ELR (cell line): ENCODE measurements at places on chromosomes 4 and X.

- no peak for DNase-seq
Measured at GRCh38 chrX:4181782-4182407, 468.4 kb upstream of the PRKX start.

- DNase-seq: no peak
Measured at GRCh38 chr4:54779036-54779435, 121.3 kb downstream of the KIT start.

DNA sequence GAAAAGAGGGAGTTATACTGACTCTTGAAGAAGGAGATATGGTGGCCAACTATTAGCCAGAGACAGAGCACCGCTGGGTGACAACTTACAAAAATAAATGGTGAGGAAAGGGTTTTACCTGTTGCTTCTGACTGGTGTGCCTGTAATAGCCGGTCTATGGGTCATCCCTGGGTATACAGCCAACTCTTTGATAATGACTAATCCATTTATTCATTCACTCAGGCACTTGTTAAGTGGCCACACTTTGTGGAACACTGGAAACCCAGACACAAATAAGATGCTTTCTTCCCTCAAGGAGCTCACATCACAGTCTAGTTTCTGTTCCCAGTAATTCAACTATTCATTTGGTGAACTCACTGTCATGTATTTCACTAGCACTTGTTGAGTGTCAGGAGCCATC is 13.2 kb upstream of the CAPN6 start:
- DNase-seq: no peak

DNA sequence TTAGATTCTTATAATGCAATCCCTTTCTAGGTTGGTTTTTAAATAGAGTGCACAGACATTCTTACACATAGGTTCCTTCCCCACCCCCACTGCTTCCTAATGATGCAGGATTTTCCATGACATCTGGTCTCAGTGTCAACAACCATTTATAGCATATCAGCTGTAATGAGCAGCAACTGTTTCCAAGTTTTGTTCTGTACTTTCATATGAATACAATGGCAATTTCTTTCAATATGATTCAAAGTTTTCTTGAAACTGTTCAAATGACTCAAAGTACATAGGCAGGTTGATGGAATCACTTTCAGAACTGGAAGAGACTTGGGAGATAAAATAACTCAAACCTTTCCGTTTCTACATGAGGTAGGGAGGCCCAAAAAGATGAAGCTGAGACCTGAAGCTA is 220.7 kb downstream of the CAMK2D start:
- no peak for DNase-seq

GRCh38 chr4:110049951-110050925 is 137.6 kb downstream of the EGF start:
- DNase-seq: peak; percentile 54

- DNase-seq: peak; percentile 86
Measured at GRCh38 chr4:55173580-55173979, 48.2 kb upstream of the KDR start.

GRCh38 chr4:185036842-185037241 is 18.6 kb downstream of the HELT start:
- DNase-seq: no peak

GRCh38 chr4:139782926-139783522 is 117.4 kb downstream of the MGST2 start:
- DNase-seq: no peak

DNA sequence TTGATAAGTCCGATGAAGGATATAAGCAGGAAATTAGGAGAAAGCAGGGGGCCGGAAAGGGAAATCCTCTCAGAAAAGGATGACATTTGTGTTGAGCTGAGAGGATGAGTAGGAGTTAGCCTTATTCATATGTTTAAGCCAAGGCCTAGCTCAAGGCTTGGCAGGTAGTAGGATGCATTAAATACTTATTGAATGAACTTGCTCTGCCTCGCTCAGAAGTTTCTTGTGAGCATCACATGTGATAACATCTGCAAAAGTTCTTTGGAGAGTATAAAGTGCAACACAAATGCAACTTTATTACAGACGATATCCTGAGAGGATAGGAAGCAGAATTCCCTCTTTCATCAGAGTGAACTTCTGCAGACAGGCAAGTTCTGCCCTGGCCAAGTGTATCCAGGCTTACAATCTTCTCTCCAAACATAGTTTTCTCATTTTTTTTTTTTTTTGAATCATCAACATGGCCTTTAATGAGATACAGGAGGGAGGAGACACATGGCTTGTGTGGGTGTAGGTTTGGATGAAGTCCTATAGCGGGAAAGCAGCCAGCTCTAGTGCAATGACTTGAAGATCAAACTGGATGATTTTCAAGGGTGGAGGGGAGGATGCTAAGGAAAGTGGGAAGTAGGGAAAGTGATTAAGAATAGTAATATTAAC is 48.1 kb downstream of the LUZP4 start:
- no peak for DNase-seq

DNA sequence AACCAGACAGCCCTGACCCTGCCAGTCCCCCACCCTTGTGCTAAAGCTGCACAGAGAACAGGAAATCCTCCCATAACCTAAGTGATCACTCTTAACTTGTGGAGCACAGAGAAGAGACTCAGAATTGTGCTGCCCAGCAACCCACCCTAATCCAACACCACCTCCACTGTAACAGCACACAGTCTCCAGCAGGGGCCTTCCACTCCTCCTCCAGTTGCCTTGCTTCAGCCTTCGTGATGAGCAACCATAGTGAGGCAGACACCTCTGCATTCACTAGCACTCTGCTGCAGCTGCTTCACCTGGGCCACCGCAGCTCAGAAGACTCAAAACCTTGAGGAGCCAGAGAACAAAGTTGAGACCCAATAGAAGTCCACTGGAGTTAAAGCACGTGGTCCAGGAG is 7.9 kb upstream of the UGT2B4 start:
- no peak for DNase-seq

GRCh38 chr4:165780735-165781134 is 92.3 kb upstream of the TLL1 start:
- no peak for DNase-seq

DNA sequence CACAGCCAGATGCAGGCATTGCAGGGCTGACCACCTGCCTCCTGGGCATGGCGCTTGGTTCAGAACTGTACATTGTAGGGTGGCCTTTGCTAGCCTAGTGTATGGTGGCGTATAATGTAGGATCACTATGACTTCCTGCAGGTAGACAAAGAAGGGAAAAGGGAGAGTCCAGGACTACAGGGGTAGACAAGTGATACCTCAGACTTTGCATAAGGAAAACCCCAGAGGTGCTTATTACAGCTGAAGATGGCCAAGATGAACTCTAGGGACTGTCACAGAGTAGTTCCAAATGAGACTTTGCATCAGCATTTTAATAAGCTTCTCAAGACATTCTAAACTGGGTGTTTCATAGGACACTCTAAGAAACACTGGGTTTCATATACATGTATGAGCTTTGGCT is 116.4 kb upstream of the PUDP start:
- no peak for DNase-seq

DNA sequence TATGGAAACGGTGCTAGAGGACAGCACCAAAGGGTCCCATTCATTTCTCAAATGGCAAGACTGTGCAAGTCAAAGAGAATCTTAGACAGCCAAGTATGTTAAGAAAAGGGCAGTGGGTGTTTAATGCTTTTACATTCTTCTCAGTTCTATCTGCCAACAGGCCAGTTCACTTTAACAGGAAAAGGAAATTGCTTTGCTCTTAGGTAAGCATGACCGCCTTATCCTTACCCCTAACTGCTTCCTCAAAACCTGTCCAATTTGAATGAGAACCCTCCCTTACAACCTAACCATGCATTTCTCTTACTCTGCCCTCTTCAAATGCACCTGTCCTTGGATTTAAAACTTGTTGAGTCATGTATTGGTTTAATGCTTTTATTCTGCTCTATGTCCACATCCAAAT is 44.5 kb upstream of the BLTP1 start:
- DNase-seq: no peak

- no peak for DNase-seq
Measured at GRCh38 chr4:140195806-140196205, 41.8 kb upstream of the MAML3 start.

- DNase-seq: no peak
Measured at GRCh38 chr4:113773014-113773413, 11.5 kb upstream of the CAMK2D start.

DNA sequence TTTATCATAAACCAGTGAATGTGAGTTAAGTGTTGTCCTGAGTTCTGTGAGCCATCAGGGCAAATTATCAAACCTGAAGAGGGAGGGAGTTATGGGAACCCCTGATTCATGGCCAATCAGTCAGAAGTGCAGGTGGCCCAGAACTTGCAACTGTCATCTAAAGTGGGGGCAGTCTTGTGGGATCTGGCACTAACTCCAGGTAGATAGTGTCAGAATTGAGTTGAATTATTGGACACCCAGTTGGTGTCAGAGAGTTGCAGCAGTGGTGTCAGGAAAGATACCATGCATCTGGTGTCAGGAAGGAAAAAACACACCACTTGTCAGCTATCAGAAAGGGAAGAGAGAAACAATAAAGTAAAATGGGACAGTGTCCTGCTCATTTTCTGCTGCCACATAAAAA is 8.4 kb downstream of the CORIN start:
- DNase-seq: no peak

GRCh38 chrX:115559672-115560071 is 1.3 kb upstream of the PLS3 start:
- DNase-seq: no peak

GRCh38 chr4:144902614-144903013 is 195.4 kb downstream of the ANAPC10 start:
- no peak for DNase-seq

GRCh38 chrX:138683600-138683999 is 27.9 kb downstream of the FGF13 start:
- DNase-seq: no peak

- DNase-seq: peak; percentile 8
Measured at GRCh38 chrX:109270580-109271484, 211.1 kb downstream of the GUCY2F start.

- DNase-seq: no peak
Measured at GRCh38 chrX:18065956-18066355, 154.7 kb downstream of the BEND2 start.

DNA sequence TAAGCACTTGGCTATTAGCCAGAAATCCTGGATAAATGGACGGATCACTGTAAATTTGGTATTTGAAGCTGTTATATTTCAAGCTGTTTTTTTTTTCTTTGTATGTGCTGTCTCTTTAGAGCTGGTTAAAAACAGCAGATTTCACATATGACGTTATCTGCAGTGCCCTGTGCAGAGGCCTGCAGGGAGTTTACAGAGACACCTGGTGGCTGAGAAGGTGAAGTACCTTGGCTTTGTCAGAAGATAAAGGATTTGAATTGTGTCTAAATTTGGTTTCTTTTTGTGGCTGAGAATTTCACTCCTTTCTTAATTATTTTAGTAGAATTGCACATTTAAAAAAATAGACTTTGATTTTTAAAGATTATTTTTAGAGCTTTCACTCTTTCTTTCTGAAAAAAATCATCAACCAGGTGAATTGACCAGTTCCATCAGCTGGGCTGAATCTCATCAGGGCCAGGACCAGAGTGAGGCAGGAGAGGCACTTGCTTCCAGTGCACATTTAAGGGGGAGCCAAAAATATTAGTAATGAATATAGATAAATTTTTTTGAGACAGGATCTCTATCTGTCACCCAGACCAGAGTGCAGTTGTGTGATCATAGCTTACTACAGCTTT is 9.6 kb upstream of the CHRNA9 start:
- peak; percentile 77 for DNase-seq

- DNase-seq: no peak
Measured at GRCh38 chr4:2273221-2273620, 11.3 kb upstream of the MXD4 start.

DNA sequence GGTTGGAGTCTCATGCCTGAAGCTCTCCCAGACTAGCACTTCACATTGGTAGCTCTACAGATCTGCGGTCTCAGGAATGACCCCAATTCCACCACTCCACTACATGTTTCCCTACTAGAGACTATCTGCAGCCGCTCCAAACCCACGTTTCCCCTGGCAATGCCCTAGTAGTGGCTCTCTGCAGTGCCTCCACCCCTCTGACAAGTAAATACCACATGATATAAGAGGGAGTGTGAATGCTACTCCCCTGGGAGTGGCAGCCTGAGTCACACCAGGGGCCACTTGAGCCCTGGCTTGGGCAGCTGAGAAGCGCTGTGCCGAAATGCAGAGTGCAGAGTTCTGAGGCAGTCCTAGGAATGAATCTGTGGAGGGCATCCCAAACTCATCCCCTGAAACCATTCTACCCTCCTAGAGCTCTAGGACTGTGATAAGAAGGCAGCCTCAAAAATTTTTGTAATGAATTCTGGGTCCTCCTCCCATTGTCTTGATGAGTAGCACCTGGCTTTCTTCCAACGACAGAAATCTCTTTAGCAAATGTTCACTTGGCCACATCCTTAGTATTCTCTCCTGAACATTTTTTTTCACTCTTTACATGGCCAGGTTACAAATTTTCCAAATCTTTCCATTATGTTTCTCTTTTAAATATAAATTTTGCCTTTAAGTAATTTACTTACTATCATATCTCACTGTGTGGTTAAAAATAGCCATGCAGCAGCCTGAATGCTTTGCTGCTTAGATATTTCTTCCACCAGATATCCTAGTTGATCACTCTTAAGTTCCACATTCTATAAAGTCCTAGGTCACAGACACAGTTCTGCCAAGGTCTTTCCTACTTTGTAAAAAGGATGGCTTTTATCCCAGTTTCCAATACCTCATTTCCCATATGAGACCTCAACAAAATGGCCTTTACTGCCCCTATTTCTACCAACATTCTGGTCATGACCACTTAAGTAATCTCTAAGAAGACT is 160.2 kb upstream of the CPEB2 start:
- DNase-seq: no peak

- no peak for DNase-seq
Measured at GRCh38 chr4:41406113-41406516, 131.8 kb upstream of the LIMCH1 start.

GRCh38 chr4:40165916-40166315 is 30.9 kb upstream of the RHOH start:
- DNase-seq: no peak

GRCh38 chr4:1760521-1761071 is 32.5 kb upstream of the FGFR3 start:
- no peak for DNase-seq

GRCh38 chrX:125131164-125131563 is 188.5 kb upstream of the TEX13C start:
- DNase-seq: no peak

- DNase-seq: no peak
Measured at GRCh38 chr4:41136456-41136855, 77.9 kb downstream of the APBB2 start.

- peak; percentile 15 for DNase-seq
Measured at GRCh38 chr4:157898836-157899605, 273.8 kb downstream of the GASK1B start.

- no peak for DNase-seq
Measured at GRCh38 chrX:133120406-133120805, 23.5 kb upstream of the USP26 start.

DNA sequence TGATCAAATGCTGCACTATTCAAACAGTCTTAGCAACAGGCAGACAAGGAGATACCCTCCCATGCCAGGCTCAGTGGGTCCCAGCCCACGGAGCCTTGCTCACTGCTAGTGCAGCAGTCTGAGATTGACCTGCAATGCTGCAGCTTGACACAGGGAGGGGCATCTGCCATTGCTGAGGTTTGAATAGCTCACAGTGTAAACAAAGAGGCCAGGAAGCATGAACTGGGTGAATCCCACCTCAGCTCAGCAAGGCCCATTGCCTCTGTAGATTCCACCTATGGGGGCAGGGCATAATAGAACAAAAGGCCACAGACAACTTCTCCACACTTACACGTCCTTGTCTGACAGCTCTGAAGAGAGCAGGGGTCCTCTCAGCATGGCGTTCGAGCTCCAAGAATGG is 26.6 kb upstream of the ZXDB start:
- DNase-seq: no peak

- DNase-seq: no peak
Measured at GRCh38 chrX:7771788-7772438, 71.1 kb upstream of the VCX start.
